Stimulated activated CD4-positive, alpha-beta T cell treated with anti-CD3 and anti-CD28 coated beads, Interleukin-1b, Interleukin-23, amount 100 ng/mL, for 24 hours (primary cell): ENCODE measurements at places on chromosomes 13 and 19.

DNA sequence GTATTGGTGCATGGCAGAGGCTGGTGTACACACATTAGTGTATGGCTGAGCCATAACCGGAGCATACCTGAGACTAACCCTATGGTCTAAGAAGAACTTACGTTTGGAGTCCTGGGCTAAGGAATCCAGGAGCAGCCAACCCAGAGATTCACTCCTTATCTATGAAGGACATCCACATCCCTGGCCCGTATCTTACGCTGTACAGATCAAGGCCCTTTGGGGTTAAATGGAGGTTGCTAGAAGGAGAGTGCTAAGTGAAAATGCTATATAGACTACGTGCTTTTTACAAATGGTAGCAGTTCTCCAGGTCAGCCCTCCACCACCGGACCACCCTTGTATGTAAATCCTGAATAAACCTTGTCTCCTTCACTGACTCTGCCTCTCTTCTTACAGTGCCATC, 1.9 kb upstream of the SUGT1 start:
- DNase-seq: no peak

GRCh38 chr13:76148926-76149325, 512.8 kb downstream of the LMO7 start:
- DNase-seq: no peak

DNA sequence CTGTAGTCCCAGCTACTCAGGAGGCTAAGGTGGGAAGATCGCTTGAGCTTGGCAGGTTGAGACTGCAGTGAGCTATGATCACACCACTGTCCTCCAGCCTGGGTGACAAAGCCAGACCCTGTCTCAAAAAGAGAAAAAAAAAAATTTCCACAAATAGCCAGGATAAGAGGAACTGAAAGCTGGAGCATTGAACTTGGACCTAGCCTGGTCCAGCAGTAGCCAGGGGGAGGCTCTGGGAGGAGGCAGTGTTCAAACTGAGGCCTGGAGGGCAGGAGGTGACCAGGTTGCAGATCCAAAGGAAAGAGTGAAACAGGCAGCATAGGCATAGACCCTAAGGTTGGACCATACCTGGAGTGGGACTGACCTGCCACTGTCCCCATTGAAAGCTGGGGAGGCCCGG, 26.9 kb upstream of the PIK3R2 start:
- DNase-seq: no peak

GRCh38 chr13:49421391-49421790, 22.5 kb downstream of the CAB39L start:
- no peak for DNase-seq

DNA sequence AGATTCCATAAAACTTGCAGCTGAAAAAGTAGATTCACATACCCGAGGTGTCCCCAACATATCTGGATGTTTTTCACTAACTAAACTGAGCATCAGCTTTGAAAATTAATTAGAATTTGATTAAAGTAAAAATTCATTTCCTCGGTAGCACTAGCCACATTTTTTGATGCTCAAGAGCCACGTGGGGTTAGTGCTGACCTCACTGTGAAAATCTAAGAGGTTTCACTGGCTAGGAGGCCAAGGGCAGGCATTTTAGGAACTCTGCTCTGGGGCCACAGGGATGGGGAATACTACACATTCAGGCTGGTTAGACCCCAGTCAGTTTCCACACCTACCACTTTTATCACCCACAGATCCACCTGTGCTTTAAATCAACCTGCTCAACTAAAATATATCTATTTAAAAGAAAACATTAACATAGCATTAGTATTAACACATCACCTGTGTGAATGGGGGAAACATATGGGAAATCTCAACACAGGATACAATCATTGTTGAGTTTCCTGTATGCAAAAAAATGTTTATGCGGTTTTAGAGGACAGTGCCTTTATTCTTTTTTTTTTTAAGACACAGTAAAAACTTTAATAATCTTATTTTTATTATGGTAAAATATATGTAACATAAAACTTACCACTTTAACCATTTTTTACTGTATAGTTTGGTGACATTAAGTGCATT, 45.5 kb downstream of the BRD4 start:
- DNase-seq: no peak

DNA sequence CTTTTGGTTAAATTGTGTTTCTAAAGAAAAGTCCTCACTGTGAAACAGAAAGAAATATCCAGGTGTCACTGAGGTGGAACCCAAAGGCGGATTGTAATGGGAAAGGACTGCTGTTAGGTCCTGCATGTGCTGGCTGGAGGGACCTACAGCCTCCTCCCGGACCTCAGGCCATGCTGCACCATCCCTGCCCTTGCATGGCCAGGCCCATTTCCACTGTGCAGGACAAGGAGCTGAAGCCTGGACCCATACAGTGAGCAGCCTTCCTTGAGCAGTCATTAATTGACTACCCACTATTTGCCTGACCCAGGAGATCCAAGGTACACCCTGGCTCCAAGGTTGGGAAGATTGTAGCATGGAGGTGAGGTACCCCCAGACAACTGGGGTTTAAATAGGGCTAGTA, 17.6 kb downstream of the VSTM2B start:
- no peak for DNase-seq

GRCh38 chr13:79404985-79405384, 1.1 kb downstream of the RBM26 start:
- no peak for DNase-seq

DNA sequence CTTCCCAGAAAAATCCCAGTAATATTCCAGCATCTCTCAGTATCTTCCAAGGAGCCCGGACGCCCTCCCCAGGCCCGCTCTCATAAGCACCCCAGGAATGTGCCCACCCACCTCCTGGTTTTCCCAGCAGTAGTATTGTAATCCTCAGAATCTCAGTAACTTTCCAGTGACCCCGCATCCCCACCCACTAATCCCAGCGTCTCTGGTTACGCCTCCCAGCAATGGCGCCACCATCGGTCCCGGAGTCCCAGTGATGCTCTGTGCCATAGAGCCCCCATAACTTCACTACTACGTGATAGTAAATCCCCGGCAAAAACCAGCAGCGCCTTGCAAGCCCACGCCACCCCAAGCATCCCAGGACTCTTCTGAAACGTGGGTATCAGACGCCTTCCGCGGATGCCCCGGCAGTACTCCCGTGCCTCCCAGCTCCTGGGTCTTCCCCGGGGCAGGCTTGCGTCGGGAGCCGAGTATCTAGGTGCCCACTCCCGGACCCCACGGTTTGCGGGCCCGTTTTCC, 928 bp upstream of the PNPLA6 start:
- DNase-seq: no peak

DNA sequence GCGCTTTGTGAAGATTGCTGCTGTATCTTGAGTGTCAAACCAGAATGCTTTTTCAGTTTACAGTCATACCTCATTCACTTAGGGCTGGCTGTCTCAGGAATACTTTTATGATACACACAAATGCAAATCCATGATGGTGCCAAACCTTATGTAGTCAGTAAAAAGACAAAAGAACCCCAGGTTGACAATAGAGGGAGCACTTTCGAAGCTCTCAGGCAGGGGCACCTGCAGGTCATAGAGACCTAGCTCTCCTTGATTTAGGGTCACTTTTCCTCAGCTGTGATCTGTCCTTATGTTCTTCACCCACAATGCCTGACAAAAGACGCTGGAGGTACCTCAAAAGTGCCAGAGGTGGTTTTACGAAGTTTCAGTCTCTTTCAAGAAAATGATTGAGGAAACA, 172.2 kb downstream of the DNAJC15 start:
- DNase-seq: no peak
